ENCODE measurements at places on chromosomes 1 and 21.

GRCh38 chr1:218527737-218528136, 182.6 kb downstream of the TGFB2 start:
- DNase-seq: no peak

DNA sequence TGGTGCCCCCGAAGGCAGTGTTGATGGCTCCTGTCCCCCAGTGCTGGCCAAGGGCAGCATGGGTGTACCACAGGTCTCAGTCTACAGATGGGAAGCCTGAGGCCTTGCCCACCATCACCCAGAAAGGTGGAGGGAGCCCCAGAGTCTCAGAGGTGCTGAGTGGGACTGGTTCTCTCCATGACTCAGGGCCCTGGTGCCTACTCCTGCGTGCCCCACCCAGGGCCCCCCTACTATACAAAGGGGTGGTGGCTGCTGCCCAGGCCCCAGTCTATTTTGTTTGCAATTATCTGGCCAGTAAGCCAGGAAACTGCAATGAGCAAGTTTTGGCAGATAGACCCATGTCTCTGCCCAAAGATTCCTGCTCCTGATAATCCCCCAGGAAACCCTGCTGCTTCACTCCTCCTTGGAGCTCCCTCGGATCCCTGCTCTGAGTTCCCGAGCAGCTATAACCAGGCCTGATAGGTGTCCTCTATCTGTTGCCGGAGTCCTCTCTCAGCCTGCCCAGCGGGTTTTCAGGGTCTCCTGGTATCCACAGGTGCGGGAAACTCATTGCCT, 41.7 kb downstream of the EDN2 start:
- no peak for DNase-seq

GRCh38 chr1:215476541-215476940, 90.6 kb upstream of the KCTD3 start:
- no peak for DNase-seq

DNA sequence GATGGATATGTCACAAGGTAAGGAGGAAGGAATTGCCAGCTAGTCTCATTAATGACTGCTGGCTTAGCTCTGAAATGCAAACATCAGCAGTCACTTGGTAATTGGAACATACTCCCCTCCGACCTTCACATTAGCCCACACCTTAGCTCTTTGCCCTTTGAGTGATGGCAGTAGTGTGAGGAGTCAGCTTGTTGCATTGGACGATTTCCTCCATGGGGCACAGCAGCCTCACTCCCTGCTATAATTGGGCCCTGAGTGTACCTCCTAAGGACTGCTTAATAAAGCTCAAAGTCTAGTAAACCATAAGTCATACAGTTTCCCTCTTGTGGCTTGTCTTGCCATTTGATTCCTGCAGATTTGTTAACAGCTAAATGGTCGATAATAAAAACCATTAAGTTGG, 19.4 kb downstream of the METTL13 start:
- no peak for DNase-seq

DNA sequence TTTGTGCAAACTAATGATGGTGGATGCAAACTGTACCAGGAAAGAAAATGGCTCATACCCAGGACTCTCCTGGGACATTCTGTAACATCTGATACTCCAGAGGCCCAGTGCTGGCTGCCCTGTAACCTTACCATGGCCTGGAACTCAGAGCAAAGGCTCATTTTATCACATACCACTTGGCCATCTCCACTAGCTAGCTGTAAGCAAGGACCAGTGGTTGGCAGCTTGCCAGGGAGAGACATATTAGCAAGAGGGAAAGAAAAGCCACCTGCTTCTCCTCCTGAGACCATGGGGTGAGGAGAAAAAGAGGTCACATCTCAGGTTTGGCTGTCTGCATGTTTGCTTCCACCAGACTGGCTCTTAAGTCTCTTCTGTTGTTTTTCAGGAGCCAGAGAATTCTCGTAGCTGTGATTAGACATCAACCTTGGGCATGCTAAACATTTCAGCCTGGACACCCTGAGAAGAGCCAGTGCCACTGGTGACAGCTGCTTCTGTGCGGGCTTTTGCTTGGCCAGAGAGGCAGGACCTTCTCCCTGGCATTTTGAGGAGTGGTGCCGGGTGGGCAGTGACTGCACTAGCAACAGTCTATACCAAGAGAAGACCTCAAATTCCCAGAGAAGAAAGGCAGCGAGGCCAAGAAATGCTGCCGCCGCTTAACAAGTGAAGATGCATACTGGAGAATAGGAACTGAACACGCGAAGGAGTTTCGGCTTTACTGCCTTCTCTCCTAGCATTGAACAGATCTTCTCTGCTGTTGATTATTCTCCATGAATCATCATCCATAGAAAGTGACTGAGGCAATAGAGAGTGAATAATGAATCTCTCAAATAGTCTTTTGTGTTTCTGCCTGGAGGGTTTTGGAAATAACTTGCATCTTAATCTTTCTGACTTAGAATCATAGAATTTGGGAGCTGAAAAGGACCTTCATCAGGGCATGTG, 6.7 kb upstream of the INKA2 start:
- DNase-seq: no peak

DNA sequence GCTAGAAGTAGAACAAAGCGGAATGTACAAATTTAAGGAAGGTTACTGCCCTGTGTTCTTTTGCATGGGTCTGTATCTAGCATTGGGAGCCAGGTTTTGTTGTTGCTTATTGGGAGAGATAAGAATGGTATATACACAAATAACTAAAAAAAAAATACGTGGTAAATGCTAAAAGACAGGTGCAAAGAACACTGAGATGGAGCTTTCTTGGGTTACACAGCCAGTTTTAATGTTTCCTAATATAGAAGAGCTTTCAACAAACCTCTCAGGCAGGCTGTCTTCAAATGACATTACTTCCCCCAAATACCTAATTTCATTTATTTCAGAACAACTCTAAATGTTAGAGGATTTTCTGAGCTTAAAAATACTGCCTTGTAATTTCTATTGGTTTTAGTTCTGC, 1.4 kb upstream of the MDM4 start:
- no peak for DNase-seq
